Keratinocyte (primary cell): ENCODE measurements at places on chromosomes 12 and 14.

DNA sequence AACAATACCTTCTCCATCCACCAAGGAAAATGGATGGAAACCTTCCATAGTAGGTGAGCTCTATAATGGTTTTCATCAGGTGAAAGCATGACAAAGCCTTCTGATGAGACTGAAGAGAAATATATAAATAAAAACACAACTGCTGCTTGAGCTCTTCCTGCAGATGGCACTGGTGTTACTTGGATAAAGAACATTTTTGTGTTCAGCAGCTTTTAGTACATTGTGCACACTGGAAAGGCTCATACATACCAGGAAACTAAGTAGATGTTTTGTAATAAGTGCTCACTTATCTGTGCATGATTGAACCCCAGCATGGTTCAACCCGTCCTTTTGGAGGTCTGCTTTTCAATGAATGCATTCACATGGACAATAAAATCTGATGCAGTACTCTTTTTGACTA, 357.3 kb upstream of the MIS18BP1 start:
- no peak for DNase-seq

DNA sequence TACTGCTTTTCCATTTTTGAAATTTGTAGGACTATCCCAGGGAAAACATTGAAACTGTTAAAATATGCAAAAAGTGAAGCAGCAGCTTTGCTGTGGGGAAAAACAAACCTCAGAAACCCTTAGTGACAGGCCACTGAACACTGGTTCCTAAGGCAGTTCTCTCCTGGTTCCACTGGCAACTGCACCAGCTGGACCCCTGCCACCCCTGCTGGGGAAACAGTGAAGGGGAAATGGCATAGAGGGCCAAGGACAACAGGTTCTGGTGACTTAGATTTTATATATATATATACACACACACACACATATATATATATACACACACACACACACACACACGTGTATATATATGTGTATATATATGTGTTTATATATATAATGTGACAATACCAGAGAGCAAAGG, 16.2 kb upstream of the KRT7 start:
- DNase-seq = no peak

DNA sequence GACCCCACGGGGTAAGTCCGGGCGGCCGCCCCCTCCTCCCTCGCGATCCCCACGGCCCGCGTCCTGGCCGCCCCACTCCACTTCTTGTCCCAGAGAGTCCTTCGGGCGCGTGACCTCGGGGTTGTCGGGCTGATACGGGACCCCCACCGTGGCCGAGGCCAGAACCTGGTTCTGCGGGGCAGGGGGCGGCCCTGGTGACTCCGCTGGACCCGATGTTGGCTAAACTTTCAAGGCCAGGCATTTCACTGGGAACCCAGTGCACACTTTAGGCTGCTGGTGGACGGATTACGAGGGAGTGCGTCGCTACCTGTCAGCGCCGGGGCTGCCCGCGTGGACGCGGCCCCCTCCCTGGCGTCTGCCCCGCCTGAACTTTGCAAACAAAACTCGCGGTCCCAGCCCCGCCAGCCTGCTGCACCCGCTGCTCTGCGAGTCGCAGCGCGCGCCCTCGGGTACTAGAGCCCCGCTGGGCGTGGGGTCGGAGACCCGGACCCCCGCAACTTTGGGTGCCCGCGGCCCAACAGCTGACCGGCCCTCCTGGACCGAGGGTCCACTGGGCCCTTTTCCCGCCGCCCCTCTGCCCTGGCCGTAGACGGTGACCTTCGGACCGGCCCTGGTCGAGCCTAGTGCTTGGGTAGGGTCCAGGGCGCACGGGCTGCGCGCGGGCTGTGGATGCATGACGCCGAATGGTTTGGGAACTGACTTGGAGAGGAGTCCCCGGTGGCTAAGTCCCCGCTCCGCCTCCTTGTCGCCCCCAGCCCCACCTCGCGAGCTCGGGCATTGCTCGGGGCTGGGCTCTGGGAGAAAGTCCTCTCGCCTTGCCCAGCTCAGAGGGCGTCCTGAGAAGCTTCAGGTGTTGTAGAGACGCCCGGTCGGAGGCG, 624 bp downstream of the RIN3 start:
- no peak for DNase-seq

DNA sequence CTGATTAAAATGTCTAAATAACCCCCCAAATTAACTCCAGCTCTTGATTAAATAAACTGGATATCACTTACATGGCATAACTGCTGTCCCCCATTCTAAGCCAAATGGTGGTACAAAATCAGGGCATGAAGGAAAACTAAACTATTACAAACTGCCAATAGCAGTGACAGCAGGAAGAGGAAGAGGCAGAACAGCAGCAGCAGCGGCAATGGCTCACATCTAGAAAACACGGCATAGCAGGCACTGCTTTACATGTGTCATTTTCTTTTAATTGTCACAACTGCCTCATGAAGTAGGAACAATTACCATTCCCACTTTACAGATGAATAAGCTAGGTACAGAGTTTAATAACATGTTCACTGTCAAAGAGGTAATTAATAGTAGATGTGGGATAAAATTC, 92.0 kb downstream of the EPS8 start:
- DNase-seq = no peak
